Stimulated activated CD8-positive, alpha-beta memory T cell treated with anti-CD3 and anti-CD28 coated beads, Interleukin-15, amount 100 ng/mL, for 48 hours (primary cell): ENCODE measurements at places on chromosomes 2 and 18.

GRCh38 chr2:107012714-107013306 lies 126.8 kb upstream of the ST6GAL2 start:
- no peak for DNase-seq

- no peak for DNase-seq
Observed at GRCh38 chr2:46774499-46775228, 140.9 kb downstream of the MCFD2 start.

DNA sequence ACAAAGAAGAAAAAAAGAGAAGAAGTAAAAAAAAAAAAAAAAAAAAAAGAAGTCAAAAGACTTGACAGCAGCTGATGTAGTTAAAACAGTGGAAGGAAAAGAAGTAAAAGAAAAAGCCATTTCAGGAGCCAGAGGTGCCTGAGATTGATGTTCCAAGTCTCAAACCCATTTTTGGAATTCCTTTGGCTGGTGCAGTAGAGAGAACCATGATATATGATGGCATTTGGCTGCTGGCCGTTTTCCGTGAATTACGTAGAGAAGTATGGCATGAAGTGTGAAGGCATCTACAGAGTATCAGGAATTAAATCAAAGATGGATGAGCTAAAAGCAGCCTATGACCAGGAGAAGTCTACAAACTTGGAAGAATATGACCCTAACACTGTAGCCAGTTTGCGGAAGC lies 7.6 kb upstream of the CHST10 start:
- no peak for DNase-seq

DNA sequence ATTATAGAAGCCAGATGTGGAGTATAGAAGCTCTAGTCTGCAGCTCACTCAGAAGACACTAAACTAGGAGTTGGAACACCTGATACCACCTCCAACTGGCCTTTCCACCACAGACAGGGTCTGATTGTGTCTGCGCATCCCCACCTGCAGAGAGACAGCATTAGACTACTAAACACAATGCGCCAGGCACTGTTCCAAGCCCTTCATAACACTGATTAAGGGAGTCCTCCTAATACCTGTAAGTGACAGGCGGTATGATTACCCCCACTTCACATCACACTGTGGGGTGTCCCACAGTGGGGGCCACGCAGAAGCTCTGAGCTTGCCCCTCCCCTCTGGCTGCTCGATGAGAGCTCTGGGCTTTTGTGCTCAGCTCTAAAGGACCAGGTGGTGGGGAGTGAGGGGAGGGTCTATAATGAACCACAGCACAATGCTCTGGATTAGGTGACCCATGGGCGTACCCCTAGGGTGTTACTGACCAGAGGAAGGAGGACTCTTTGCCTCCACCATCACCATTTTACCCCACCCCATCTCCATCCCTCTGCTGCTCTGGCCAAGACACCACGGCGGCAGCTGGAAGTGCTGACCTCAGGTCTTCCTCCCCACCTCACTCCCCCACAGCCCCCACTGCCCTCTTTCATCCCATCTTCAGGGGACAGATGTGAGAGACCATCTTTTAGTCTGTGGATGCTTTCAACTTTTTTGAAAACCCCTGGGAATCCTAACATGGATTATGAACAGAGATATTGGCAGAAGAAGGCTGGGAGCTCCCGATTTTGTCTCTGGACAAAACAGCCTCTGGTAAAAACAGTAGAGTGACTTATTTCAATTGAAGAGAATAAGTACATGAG lies 145.1 kb downstream of the GFPT1 start:
- no peak for DNase-seq

DNA sequence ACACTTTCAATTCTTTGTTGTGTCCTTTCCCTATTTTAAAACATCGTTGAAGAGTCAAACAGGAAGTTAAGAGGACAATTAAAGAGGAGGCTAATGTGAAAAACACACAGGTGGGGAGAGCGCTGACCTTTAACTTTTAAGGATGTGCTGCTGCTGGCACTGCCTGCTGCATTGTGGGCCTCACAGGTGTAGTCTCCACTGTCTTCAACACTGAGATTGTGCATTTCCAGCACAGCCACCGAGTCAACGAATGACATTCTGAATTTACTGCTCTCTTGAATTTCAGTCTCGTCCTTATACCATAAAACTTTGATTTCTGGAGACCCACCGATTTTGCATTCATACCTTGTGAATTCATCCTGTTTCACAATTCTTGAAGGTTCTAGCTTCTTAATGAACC lies 91.9 kb downstream of the TTN start:
- DNase-seq: no peak

GRCh38 chr2:119076713-119077112 lies 81.8 kb downstream of the C1QL2 start:
- no peak for DNase-seq

GRCh38 chr2:236105955-236106607 lies 62.1 kb downstream of the GBX2 start:
- DNase-seq: no peak

DNA sequence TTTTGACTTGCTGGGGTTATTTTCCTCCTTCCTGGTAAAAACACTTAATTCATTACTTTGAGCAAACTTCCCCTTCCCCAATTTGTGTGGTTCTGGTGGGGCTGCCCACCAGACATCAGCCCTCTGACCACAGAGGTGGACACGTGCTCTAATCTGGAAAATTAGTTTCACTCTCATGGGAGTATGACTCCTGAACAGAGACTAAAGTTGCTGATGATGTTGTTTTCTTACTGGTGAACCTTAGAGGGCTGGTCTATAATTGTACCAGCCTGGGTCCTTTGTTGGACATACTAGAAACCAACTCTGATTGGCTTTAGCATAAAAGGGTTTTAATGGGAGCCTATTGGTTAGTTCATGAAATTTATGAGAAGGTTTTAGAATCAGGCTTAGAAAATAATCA lies 54.1 kb upstream of the ACYP2 start:
- DNase-seq: no peak

- DNase-seq: peak; percentile 65
Observed at GRCh38 chr2:112821142-112821541, 15.4 kb downstream of the IL1B start.

DNA sequence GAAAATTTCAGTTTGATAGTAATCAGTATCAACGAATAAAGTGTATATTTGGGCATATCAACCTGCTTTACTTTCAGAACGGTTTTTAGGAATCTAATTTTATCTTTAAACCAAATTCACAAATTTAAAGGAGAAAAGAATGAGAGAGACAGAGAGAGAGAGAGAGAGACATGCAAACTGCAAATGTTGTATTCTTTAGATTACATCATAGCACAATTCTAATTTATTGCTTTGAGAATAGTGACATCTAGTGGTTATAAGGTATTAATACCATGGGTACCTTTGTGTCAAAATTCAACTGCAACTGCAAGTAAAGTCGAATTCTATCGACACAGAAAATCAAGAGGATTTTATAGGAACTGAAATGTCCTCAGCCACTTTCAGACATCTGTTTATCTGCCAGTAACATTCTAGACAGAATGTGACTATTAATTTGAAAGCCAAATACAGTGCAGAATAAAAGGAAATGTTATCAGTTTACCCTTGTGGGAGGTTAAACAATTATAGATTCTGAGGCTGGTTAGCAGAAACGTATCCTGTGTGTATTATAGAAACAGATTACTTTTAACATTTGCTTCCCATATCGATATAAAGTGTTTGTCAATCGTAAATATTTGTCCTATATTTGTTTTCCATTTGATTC lies 529.8 kb upstream of the VRK2 start:
- DNase-seq: no peak

- DNase-seq: no peak
Observed at GRCh38 chr2:20148426-20148922, 76.5 kb downstream of the SDC1 start.

DNA sequence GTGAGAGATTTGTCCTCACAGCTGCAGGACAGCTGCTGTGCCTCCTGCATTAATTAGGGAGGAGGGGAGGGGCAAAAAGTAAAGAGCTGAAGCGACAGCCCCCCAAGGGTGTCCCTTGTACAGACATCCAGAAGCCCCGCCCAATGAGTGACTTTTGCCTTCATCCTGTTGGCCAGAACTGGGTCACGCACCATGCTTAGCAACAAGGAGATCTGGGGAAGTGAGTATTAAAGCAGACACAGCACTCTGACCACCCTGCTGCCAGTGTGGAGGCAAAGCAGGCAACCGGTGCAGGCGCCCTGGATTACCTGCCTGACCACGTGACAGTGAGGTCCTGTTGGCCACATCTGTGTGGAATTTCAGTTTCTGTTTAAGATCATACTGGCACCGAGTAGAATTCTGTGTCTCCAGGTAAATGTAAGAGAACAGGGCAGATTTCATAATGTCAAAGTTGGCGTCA lies 21.5 kb upstream of the BIN1 start:
- DNase-seq: no peak

- DNase-seq: no peak
Observed at GRCh38 chr2:119352357-119352756, 14.3 kb downstream of the C2orf76 start.

- DNase-seq: no peak
Observed at GRCh38 chr2:22867973-22868372, 517.0 kb upstream of the KLHL29 start.

DNA sequence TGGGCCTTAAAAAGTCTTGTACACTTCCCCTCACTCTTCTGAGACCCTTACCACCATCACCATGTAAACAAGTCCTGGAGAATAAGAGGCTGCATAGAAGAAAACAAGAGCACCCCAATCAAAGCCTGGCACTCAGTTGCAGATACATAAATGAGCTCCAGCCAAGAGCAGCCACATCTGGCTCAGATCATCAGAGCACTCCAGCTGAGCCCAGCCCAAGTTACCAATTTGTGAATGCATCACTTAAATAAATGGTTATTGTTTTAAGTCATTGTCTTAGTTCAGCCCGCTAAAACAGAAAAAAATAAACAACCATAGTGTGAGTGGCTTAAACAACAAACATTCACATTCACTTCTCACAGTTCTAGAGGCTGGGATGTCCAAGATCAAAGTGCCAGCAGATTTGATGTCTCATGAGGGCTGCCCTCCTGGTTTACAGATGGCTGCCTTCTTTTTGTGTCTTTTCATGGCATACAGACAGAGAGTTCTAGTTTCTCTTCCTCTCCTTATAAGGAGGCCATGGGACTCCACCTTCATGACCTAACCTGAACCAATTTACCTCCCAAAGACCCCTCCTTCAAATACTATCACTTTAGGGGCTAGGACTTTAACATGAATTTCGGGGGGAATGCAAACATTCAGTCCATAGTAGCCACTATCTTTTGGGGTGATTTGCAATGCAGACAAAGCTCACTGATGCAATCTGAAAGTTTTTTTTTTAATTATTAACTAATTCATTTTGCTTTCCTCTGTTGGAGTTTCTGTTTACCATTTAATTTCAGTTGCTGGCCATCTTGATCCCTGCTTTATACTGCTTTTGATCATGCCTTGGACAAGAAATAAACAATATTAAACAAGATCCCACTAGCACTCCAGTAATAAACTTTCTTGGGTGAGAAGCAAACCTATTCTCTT lies 187.5 kb upstream of the ACVR2A start:
- no peak for DNase-seq

- DNase-seq: no peak
Observed at GRCh38 chr2:8848328-8849100, 11.1 kb upstream of the KIDINS220 start.

- DNase-seq: no peak
Observed at GRCh38 chr2:140200764-140201163, 1420.6 kb upstream of the NXPH2 start.

DNA sequence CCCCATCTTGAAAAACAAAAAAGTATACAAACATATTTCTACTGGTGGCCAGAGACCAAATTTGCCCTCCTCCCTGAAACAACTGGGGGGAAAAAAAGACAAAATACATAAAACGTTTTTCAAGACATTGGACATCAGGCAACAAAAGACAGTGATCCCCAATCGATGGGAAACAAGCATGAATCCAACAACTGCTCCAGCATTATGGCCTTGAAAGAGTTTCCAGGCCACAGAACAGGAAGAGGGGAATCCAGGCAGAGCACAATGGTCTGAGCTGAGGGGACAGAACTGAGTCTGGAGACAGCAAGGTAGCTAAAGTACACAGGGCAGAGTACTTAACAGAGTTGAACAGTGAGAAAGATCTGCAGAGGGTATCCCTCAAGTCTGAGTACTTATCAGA lies 4.4 kb downstream of the CCDC88A start:
- no peak for DNase-seq

- DNase-seq: no peak
Observed at GRCh38 chr2:222547083-222547482, 108.8 kb downstream of the FARSB start.

DNA sequence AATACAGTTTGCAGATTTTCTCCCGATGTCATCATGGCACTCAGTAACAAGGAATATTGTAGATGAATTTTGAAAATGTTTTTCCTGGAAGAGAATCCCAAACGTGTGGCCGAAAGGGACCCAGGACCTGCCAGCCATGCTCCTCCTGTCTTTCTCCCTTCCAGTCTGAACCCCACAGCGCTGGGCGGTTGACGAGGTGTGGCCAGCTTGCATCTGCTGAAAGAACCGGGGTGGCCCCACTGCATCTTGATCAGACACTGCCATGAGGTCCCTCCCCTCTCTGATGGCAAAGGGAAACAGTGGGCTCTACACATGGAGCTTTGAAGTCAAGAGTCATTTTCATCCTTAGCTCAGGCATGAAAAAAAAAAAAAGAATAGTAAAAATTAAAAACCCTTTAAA lies 240.3 kb downstream of the AGAP1 start:
- no peak for DNase-seq

DNA sequence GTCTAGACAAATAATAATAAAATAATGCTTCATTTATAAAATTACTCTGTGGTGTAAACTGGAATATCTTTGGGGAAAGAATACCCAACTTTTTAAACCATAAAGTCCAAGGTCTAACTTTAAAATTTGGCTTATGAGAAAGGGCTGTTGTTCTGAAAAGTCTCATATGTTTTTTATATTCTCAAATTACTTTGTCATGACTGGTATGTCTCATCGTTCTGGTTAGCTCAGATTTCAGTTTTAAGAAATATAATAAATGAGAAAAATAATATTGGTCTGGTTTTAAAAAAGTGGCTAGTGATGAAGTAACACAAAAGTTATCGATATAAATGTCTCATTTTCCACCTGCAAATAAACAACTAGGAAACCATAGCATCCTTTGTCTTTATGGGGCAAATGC lies 1658.1 kb downstream of the LRP1B start:
- no peak for DNase-seq

DNA sequence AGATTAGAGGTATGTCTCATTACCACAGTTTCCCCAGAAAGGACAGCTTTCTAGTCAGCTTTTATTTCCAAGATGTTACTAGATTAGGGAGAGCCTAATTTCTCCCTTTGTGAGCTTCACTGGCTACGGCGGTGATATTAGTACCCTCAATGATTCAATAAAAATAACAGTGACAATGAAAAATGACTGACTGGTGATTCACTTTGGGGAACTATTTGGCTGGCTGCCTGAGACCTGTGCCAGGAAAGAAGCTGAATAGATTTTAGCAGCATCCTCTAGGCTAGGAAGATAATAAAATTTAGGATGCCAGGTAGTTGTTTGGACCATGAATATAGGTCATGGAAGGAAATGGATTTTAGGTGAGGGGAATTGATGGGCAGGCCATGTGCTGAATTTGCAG lies 178.7 kb downstream of the FMNL2 start:
- DNase-seq: no peak
